ENCODE measurements at places on chromosomes 13 and 19.

DNA sequence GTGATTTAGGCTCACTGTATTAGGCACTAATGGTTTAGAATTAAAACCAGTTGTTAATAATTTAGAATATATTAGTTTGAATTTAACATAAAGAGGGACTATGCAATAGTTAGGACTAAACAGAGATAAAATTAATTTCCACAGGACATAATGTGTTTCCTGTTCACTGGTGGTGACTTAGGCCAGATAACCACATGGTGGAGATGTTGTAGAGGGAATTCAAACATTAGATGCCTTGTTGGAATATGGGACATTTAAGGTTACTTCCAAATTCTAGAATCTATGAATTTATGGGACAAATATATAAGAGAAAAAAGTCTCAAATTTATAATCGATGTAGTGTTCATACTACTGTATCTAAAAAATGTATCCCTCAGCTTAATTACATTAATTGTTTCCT is 615.5 kb upstream of the KLHL1 start:
- DNase-seq = no peak

DNA sequence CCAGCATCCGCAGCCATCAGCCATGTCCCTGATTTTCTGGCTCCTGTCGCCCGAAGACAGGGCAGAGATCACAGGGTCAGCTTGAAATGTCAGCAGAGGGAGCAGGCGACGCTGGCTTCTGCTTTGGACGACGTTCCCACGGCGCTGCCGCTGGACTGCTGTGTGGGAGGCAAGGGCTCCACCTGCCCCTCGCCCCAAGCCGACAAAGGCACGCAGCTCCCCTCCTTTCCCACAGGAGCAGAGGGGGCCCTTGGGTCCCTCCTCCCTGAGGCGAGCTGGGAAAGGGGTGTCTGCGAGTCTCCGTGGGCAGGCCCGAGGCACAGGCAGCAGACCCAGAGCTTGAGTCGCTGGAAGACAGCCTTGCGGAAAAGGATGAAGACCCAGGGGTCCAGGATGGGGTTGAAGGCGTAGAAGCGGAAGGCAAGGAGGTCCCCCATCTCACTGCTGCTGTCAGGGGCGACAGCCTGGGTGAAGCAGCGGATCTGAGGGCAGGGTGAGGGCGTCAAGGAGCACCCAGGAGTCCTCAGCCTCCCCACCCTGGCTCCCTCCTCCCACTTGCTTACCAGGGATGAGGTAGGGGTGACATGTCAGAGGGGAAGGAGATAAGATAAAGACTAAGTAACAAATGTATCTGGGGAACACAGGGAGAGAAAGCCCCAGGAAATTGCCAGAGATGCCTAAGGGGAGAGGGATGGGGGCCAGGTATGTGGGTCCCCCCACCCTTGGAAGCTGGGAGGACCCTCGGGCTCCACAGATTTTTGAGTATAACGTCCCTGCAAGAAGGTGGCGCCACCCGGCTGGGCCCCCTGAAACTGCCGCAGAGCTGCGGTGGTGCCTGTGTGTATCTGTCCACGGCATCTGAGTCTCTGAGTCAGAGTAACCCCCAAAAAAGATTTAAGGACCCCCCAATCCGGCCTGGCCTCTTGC is 3.4 kb downstream of the PTGIR start:
- no peak for DNase-seq

DNA sequence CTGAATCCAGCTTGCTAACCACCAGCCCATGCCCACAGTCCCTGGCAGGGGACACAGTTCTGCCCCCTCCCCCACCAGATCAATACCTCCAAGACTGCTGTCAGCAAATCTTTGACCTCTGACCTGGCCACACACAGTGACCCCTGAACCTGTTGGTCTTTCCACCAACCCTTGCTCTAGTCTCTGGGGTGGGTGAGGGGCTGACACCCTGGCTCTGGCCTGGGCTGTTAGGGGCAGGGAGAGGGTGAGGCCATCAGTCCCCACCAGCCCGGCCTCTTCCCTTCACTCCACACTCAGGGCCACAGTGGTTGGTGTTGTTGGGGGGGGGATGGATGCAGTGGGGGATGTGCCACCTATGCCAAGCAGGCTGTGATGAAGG is 21.8 kb upstream of the SLC7A10 start:
- DNase-seq = no peak

DNA sequence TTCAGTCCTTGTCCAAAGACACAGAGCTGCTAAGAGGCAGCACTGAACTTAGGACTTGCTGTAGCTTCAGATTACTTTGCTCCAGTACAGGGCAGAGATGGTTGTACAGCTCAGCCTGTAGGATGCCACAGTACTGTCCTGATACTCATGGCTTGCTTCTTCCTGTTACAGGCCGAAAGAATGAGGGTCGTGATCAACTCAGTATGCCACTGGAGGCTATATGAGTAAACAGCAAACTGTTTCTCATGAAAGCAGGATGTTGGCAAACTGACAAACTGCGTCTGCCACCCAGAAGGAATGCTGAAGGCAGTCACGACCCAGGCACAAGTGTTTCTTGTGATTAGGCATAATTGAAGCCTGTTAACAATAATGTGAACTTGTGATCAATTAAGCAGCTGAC is 2.8 kb downstream of the ZNF749 start:
- DNase-seq = no peak

DNA sequence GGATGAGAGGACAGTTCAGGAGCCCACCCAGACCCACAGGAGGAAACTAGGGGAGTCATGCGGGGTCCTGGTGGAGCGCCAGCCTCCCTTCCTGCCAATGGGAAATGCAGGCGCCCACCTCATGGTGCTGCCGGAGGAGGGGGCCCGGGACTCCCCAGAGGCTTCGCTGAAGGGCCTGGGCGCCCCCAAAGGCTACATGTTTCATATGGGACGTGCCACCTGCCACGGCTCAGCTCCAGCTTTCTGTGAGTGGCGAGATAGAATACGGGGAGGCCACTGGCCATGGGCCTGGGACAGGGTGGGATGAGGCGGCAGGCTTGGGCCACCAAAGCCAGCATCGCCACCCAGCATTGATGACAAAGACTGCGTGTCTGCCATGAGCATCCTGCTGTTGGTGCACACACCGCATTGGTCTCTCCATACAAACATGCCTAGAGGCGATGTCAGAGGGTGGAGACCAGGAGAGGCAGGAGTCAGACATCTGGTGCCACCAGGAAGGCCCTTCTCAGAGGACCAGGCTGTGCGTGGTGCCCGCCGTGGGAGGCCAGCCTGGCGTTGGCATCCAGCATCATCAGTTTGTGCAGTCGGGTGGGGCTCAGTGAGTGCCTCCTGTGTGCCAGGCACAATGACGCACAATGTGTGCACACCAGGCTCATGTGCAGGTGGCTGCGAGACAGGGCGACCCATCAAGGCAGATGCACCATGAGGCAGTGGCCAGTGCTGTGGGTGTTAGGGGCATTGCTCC is 1.2 kb upstream of the F10 start:
- no peak for DNase-seq

GRCh38 chr19:4375164-4376027 is 25.0 kb downstream of the SH3GL1 start:
- no peak for DNase-seq

- DNase-seq = no peak
Measured at GRCh38 chr13:75255147-75255546, 226.8 kb downstream of the TBC1D4 start.

- DNase-seq = no peak
Measured at GRCh38 chr13:28129911-28130693, 8.2 kb upstream of the PAN3 start.

DNA sequence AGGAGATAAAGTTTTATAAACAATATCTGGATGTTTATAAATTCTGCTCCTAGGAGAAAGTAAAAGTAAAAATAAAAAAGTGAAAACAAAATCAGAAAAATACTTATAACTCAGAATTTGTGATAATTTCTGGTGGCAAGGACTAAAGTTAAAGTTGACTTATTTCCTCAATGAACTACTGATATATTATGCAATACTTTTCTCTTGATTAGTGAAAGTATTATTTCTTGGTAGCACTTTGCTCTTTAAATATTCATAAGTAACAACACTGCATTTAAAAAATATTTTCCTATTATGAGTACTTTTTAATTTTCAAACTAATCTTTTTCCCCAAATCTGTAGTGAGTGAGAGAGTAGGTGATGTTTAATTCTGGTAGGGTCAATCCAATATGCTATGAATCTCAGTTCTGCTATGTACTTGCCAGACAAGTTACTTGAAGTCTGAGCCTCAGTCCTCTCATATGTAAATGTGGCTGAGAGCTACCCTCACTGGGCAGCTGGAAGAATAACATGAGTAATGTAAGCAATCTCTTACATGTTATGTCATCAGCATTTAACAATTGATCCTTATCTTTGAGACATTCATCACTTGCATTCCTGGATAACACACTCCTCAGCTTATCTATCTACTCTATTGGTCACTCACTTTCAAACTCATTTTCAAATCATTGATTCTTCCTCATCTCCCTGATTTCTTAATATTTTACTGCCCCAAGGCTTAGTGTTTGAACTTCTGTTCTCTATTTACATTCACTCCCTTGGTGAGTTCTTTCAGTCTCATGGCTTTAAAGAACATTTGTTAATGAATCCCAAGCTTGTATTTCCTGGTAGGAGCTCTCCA is 239.0 kb downstream of the RGCC start:
- DNase-seq = no peak

- no peak for DNase-seq
Measured at GRCh38 chr13:51000061-51000460, 90.5 kb downstream of the RNASEH2B start.

- DNase-seq = no peak
Measured at GRCh38 chr19:10193790-10194499, 808 bp downstream of the DNMT1 start.

Data from effector memory CD4-positive, alpha-beta T cell (primary cell).